ENCODE measurements at places on chromosomes 6 and 20.

DNA sequence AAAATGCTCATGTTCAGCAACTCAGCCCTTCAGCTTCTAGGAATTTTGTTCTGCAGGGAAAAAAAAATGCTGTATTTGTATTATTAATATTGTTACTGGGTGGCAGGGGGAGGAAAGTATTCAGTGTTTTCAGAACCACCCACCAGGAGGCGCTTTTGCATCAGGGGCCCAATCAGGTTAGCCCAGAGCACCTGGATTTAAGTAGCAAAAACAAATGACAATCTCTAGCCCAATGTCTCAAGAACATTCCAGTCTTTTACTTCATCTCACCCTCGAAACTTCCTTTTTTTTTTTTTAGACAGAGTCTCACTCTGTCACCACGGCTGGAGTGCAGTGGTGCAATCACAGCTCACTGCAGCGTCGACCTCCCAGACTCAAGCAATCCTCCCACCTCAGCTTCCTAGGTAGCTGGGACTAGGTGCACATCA, 635 bp upstream of the C20orf203 start:
- no peak for DNase-seq

DNA sequence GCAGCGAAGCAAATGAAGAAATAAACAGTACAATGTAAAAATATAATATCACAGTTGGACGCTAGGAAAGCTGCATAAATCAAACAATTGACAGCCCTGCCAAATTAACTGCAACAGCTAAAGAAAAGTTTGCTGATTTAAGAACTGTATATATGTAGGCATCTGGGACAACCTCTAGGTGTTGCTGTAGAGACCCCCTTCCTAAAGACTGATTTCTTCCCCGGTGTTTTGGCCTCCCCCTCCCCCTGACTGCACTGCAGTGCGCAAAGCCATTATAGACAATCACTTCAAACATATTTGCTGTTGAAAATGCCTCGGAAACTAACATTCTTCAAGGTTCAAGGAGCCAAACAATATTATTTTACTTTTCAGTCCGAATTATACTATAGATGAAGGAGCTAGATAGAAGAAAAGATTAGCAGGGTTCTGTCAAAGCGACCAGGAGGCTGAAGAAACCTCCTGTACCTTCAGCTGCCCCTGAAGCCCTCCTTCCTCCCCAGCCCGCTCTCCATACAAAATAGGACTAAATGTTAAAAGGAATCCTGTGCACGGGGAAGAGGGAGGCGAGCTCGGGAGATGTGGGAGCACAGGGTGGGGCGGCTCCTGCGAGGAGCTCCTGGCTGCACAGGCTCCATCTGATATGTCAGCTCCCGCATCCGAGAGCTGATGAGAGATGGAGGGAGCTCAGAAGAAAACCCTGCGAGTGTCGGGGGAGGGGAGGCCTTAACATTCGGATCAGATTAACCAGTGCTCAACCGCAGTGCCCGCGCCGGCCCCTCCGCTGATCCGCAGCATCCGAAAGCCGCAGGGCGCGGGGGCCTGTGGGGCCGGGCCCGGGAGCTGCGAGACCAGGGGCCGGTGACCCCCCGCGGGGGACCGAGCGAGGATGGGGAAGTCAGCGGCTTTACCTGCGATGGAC, 822 bp downstream of the ELOVL4 start:
- no peak for DNase-seq

DNA sequence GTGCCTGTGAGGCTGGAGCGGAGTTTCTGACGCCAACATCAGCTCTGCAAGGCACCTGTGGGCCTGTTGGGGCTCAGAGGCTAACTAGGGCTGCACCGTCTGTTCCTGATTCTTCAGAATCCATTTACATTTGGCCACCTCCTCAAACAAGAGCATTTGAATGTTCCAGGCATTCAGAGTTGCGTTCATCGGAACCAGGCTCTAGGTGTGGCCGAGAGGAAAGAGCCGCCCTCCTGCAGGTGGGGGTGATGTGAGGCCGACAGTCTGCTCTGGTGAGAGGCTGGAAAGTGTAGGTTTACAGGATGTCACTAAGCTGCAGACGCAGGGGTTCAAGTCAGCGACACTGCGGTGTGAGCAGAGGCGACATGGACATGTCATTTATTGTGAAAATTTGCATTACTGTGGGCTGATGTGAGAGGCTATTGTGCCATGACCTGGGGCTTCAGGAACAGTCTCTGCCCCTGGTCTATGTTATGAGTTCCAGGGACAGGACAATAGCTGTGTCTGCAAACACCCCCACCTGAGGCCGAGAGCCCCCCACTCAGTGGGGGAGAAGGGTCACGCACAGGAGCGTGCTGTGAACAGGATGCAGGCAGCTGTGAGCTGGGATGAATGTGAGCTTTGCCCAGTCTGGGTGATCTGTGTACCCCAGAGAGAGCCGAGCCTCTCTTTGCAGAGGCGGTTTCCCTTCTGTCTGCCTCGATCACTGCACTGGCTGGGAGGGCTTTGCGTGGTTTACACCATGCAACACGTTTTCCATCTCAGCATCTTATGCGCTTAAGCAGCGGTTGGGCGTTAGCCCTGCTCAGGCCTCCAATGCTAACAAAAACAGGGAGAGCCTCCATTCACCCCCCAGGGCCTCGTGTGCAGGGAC, 21.1 kb downstream of the SLCO4A1 start:
- DNase-seq = no peak

DNA sequence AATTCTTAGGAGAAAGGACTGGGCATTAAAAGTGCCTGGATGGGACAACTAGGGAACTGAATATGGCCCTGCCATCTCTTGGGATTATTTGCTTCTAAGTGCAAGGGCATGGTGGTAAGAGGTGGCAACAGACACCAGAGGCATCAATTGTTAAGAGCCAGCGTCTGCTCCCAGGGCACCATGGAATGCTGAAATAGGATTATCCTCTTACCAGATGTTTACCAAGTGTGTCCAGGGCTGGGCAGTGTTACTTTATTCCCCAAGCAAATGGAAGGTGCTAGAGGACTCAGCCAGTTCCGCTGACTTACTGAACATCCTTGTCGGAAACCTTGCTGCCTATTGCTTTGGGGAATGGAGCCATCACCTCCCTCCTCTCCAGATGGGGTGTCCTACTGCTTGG, 273.6 kb upstream of the SUPT3H start:
- no peak for DNase-seq

- DNase-seq = peak; percentile 15
Observed at GRCh38 chr6:132973514-132973993, 159.2 kb downstream of the RPS12 start.
